ENCODE measurements at places on chromosomes 16 and 17.

DNA sequence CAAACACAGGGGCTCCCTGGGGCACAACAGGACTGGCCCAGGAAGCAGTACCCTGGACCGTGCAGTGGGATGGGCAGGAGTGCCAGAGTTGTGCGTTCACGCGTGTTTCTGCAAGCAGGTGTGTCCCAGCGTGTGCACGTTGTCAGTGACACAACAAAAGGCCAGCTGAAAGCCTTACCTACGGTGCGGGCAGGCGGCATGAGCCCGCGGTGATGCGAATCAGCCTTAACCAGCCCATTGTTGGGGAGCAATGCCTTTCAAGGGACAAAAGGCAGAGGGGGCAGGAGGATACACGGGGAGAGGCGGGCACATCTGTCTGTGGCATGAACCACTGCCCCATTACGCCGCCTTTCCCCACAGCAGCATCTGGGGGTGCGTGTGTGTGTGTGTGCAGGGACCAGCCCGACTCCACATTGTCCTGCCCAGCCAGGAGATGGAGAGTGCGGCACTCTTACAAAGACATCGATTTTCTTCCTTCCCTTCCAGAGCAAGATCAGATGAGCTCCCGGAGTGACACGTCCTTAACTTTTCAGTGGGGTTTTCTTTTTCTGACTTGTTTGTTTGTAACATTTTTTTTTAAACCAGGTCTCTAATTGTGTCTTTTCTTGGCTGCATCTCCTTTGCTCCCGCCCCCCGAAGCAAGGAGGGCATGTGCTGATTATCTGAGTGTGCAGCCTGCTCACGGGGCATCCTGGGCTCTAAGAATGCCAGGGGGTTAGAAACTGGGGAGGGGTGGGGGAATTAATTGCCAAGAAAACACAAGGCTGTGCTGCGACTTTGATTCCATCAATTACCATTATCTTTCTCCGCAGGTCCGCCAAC is 158.1 kb downstream of the ZNF423 start:
- no peak for DNase-seq

DNA sequence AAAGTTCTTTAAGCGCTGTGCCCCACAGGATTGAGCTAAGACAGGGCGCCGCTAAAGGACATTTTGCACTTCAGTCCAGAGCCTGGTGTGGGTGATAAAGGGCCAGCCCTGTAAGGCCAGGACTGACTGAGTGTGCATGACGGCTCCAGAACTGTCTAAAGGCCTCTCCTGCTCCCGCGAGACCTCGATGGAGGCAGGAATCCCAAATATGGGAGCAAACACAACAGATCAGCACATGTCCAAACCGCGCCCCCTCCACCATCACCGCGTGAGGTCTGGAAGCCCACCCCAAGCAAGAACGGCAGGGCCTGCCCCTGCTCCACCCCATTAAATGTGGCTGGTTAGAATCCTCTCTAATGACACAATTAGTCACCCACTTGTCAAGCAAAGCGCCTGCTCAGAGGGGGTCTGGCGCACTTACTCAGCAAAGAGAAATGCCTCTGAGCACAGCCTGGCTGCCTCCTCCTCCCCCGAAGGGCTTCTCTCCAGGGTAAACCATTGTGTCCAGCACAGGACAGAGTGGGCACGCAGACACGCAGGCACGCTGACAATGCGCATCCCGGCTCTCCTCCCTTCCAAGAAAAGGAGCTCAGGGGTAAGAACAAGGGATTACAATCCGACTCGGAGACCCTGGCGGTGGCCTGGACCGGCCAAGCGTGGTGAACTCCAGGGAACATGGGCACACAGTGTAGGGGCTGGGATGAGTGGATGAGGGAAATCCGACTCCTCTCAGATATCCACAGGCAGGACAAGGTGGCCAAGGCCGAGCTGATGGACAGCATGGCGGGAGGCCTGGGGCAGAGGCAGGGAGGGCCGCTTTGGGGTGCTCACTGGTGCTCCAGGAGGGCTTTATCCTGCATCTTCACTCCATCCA is 1.5 kb downstream of the MXRA7 start:
- no peak for DNase-seq

DNA sequence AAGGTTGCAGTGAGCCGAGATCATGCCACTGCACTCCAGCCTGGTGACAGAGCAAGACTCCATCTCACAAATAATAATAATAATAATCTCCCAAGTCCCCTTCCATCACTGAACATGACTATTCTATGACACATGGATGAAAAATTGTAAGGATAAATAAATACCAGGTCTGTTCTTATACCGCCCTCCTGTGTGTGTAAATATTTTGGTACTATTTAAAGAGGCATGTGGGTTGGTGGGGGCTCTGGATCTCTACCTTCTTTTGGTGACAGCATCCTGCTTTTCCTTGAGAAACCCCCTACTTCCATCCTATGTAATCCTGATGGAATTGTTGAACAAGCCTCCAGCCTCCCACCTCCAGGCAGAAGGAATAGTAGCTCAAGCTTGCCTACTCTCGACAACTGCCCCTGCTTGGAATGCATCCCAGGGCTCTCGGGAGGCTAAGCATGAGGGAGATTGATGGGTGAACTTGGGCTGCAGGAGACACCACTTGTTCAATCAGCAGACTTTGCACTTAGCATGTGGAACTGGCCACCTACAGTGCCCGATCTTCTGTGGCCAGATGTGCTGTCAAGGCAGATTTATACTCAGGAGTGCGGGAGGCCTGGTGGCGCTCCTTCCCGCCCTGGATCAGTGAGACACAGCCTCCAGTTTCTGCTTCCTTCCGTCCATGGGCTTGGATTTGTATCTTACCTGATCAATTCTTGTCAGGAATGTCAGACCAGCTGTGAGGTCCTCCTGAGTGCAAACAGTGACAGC is 287.4 kb downstream of the SLC39A11 start:
- no peak for DNase-seq

GRCh38 chr16:52364500-52364899 is 182.4 kb downstream of the TOX3 start:
- DNase-seq: no peak

DNA sequence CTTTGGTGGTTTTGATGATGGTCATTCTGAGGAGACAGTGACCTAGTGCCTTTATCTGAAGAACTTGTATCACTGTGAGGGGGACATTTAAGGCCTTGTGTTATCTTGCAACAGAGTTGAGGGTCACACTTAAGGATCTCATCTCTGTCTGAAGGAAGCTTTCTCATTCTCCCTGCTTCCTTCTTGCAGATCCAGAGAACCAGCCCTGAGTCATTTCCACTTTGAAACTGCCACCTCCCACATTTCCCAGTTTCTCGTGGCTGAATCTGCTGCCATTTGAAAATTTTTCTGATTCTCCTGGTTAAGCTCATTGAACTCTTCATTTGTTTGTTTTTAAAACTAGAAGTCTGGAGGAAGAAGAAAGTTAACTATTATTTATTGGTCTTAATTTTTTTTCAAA is 190.2 kb upstream of the CDH11 start:
- DNase-seq: no peak

DNA sequence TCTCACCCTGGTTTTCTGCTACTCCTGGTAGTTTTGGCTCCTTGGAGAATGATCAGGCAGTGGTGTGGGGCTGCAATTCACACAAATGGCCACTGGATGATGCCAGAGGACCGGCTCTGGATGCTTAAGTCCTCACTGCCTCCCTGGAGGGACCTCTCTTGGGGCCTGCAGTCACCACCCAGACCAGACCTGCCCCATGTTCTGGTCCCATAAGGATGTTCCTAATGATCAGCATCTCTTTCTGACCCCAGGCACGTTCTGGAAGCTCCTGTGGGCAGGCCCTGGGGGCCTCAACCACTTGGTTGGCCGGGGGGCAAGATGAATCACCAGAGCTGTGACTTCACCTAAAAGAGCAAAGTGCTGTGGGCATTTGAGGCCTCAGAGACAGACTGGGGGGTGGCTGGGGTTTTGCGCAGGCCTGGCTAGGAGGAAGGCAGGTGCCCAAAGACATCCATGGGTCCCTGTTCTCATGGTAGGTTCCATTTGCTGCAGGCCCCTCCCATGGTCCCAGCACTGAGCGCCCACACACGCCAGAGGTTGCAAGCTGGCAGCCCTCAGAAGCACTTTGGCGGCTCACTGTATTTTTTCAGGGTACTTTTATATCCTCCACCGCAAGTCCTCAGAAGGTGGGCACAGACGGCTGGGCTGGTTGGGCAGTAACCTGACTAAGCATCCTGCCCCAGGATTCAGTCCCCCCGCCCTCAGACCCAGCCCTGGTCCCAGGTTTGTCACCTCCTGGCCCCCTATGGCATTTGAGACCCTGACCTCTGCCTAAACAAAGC is 53.2 kb downstream of the NT5M start:
- peak; percentile 78 for DNase-seq

DNA sequence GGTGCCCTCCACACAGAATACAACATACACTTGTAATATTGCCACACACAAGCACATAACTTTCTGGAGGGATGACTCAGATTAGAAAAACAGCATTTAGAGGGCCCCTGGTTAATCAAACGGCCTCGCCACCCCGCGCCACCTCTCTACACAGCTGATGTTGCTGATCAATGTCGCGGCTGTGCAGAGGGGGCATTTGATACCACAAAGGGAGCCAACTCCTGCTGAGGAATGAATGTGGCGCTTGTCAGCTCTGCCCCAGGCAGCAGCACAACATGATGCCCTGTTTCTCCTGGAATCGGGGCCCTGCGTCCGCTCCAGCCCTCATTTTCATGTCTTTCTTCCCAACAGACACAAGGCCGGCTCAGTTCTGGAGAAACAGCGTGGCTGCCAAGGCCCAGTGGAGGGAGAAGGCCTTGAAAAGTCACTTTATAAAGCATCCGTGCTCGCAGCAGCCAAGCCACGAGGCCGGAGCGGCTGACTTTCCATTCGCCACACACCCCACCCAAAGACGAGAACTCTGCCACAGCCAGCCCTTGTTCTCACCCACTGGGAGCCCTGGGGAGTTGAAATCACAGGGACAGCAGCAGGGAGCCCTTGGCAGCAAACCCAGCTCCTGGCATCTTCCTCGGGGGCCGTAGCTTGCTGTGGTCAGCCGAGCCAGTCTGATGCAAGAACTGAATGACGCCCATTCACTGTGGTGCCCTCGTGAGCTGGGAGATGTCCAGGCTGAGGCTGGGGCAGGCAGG is 65.6 kb downstream of the XYLT1 start:
- no peak for DNase-seq

DNA sequence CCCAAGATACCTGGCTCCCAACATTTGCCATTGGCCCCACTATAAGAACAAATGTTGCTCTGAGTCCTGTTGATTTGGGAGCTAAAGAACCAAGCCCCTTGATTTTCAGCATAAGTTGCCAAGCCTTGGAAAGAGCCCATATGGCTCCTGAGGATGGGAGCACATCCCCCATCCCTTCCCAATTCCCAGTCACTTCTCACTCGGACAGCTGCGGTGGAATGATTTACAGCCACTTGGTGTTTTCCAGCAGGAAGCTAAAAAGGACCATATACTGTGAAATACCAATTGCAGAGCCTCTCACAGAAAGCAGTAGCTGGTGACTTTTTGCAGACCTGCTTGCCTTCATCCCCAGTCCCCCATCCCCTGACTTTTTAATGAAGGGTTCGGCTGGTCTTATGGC is 524.6 kb downstream of the GRIN2A start:
- DNase-seq: no peak

DNA sequence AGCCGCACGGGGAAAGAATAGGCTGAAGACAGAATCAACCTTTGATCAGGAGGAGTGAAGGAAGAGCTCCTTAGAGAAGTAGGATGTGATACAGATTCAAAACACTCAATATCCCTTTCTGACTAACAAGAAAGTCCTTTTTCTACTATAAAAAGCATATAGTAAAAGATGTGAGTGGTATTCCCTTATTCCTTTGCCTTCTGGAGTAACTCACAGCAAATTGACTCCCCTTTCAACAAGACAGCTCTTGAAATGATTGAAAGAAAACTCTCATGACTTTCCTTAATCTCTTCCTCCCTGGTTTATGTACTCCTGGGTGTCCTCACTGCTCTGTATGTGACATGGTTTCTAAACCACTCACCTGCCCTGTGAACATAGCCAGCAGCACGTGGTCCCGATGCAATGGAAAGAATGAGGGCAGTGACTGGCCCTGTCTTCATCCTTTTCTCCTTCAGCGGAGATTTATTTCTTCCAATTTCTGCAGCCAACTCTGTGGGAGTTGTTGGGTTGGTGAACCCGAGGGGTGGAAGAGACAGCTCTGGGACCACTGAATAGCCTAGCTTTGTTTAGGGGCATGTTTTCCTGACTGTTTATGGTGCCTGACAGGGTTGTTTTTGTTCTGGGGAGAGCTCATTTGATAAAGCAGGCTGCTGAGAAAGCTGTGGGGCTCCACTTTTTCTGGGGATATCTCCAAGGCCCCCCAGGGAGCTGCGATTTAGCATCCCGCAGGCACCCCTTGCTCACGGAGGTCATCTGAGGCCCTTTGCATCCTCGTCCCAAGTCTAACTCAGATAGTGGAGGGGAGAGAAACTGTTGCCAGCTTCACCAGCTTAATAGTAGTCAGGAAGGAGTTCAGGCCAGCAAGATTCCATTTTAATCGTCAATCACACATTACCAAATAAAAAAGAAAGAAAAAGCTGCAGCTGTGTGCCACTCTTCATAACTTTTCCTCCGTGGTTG is 46.7 kb downstream of the MAP2K6 start:
- DNase-seq: no peak

DNA sequence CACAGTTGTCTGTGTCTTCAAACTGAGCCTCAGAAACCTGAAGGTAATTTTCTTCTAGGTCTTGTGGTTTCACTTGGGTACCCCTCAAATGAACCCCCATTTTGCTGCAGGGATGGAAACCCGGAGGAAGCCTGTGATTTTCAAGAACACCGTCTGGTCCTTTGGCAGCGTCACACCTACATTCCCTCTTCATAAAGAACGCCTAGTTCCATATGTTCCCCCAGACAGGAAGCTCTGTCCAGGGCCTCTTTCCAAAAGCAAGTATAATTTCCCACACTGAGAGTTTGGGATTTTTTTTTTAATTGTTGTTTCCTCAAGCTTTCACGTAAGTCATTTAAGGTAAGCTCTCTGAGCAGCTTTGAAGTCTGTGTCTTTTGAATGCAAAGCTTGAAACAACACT is 515.0 kb downstream of the TMEM114 start:
- no peak for DNase-seq

- DNase-seq: no peak
Observed at GRCh38 chr16:79534143-79534542, 66.4 kb downstream of the MAF start.

- no peak for DNase-seq
Observed at GRCh38 chr17:41332239-41332638, 16.7 kb upstream of the KRTAP17-1 start.

GRCh38 chr17:16287563-16288027 is 65.7 kb downstream of the CENPV start:
- no peak for DNase-seq

DNA sequence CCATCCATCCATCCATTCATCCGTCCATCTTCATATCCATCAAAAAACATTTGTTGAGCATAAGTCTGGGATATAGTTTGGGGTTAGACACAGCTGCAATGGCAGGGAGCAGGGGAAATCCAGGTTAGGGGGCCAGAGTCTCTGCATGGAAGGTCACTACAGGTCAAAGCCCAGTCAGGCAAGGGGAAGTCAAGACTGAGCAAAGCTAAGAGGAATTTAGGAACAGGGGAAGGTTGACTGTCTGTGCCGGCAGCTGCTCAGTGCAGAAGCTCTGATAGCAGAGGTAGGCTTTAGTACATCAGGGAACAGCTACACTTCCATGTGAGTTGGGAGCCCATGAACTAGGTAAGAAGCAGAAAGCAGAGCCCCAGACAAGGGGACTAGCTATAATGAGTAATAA is 68.1 kb downstream of the IRF8 start:
- no peak for DNase-seq

GRCh38 chr17:6780001-6780400 is 4.0 kb downstream of the FBXO39 start:
- no peak for DNase-seq
